ENCODE measurements at places on chromosomes 16 and 17. TPM values are rescaled to one million over a fixed set of nuclear protein-coding genes. Genes with fewer than 3 reads are reported as not detected.

Gene WNT3
- 6.4 TPM for total RNA-seq

Gene SMTNL2
- total RNA-seq = 0.27 TPM

Gene CCL23
- total RNA-seq = not detected

Gene TEX14
- 0.14 TPM for total RNA-seq

Gene SULT1A3
- total RNA-seq = 6.5 TPM

Gene OTOP3
- not detected for total RNA-seq

Gene MYL11
- not detected for total RNA-seq

Gene SEZ6
- total RNA-seq = 0.05 TPM

Gene SYT17
- total RNA-seq = 11.6 TPM

Gene ZG16
- total RNA-seq = not detected

Gene HIGD1B
- not detected for total RNA-seq

Gene STAC2
- 0.14 TPM for total RNA-seq

Gene CD300LG
- not detected for total RNA-seq

Gene ABCA6
- not detected for total RNA-seq

Gene STXBP4
- total RNA-seq = 7.4 TPM

Gene GCGR
- total RNA-seq = 0.26 TPM

Gene BCAS3
- total RNA-seq = 9.1 TPM

Gene ZNF205
- total RNA-seq = 10.9 TPM

Gene VASN
- 8.3 TPM for total RNA-seq

Gene CSH2
- total RNA-seq = not detected

Gene RNF112
- 0.52 TPM for total RNA-seq

Gene ZNF385C
- 0.24 TPM for total RNA-seq

Gene TPSB2
- not detected for total RNA-seq

Gene NPIPA8
- total RNA-seq = 0.87 TPM

Gene NAGS
- 0.77 TPM for total RNA-seq

Gene HSD11B2
- total RNA-seq = 1.3 TPM

Gene KRT39
- total RNA-seq = not detected

Gene HS3ST3A1
- 0.34 TPM for total RNA-seq

Gene CHST5
- total RNA-seq = 0.10 TPM

Gene KRTAP4-5
- total RNA-seq = not detected

Gene HBA2
- total RNA-seq = 0.44 TPM

Gene CACNG4
- 9.2 TPM for total RNA-seq

Gene MT1H
- not detected for total RNA-seq

Gene MYH2
- not detected for total RNA-seq

Gene VPS35
- total RNA-seq = 87.0 TPM

Gene ULK2
- total RNA-seq = 15.3 TPM

Gene ANKRD40CL
- not detected for total RNA-seq

Gene HOXB13
- total RNA-seq = 2.3 TPM

Gene MYO1D
- total RNA-seq = 2.6 TPM

Gene PLXDC1
- 0.81 TPM for total RNA-seq

Gene SCGB1C2
- total RNA-seq = not detected

Gene CCDC200
- not detected for total RNA-seq

Gene HS3ST4
- total RNA-seq = not detected

Gene ASPA
- not detected for total RNA-seq

Gene LAT
- 6.1 TPM for total RNA-seq

Gene AIPL1
- not detected for total RNA-seq

Gene PIK3R5
- total RNA-seq = not detected

Gene SYNGR3
- 6.5 TPM for total RNA-seq

Gene PIGW
- 27.0 TPM for total RNA-seq

Gene DHRS7C
- not detected for total RNA-seq

Gene NEK8
- total RNA-seq = 4.9 TPM

Gene TMC5
- total RNA-seq = 8.0 TPM

Gene NEUROD2
- not detected for total RNA-seq
